ENCODE measurements at places on chromosomes 11 and 22. TPM values are rescaled to one million over a fixed set of nuclear protein-coding genes. Genes with fewer than 3 reads are reported as not detected.

DNA sequence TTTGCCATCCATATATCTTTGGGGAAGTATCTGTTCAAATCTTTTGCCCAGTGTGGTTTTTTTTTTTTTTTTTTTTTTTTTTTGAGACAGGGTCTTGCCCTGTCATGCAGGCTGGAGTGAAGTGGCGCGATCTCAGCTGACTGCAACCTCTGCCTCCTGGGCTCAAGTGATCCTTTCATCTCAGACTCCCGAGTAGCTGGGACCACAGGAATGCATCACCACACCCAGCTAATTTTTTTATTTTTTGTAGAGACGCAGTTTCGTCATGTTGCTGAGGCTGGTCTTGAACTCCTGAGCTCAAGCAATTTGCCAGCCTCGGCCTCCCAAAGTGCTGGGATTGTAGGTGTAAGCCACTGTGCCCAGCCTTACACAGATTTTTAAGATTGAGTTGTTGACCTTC is 4.8 kb upstream of the FAM118A start:
- no peak for DNase-seq

DNA sequence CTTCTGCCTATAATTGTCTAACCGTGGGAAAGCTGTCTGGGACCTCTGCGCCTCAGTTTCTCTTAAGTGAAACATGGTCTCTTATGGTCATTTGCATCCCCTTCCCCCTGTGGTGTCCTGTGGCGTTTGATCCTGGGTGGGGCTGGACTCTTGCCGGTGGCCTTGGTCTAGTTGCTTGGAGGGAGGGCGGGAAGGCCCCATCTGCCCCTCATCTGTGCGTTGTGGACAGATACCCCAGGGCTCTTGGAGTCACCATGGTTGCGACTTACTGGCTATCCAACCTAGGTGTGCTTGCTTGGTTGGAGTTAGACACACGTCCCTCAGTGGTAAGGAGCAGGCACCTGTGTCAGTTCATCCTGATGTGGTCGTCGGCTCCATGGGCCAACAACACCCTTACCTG is 15.2 kb downstream of the SHANK3 start:
- no peak for DNase-seq

DNA sequence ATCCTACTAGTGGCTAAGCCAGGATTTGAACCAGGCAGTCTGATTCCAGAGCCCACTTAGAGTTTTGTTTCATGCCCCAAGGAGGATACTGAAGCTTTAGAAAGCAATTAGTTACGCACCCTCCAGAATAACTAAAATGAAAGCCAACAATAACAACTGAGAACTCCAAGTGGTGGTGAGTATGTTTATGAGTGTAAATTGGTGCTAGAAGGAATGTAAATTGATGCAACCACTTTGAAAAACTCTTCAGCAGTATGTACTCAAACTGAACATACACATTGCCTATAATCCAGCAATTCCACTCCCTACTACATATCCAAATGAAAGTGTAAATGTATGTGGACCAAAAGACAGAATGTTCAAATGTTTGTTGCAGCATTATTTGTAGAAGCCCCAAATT is 6.7 kb upstream of the ARL14EP start:
- DNase-seq: no peak

GRCh38 chr11:12016246-12016645 is 7.8 kb upstream of the DKK3 start:
- no peak for DNase-seq

DNA sequence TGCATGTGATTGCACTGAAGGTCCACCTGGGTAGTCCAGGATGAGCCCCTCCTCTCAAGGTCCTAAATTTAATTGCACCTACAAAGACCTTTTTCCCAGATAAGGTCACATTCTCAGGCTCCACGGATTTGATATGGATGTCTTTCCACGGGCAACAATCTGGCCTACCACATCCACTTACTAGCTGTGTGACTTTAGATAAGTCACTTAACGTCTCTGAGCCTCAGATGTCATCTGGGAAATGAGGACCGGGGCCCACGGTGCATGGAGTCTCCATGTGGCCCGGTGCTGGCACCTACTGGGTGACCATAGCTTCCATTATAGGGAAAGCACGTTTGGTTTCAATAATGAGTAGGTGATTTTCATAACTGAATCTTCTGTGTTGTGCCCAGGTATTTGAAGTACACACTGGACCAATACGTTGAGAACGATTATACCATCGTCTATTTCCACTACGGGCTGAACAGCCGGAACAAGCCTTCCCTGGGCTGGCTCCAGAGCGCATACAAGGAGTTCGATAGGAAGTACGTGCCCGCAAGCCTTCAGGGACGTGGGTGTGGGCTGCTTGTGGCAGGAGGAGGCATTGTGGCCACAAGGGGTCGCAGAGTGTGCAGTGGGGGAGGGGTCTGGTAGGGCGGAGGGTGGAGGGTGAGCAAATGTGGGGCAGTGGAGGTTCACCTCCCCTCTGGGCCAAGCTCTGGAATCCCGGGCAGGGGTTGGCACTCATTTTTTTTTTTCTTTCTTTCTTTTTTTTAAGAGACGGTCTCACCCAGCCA is 55.7 kb downstream of the ARHGAP8 start:
- DNase-seq: no peak

ART5 gene
- not detected for polyA plus RNA-seq

- no peak for DNase-seq
Observed at GRCh38 chr11:35151683-35152280, 12.8 kb downstream of the CD44 start.
